ENCODE measurements at places on chromosomes 11 and 22. TPM values are rescaled to one million over a fixed set of nuclear protein-coding genes. Genes with fewer than 3 reads are reported as not detected.

UBQLN3 gene
- not detected for total RNA-seq

GAL gene
- total RNA-seq, result 19.5 TPM

FUT4 gene
- total RNA-seq, result 2.6 TPM

VPREB1 gene
- not detected for total RNA-seq

ZDHHC8 gene
- total RNA-seq, result 34.2 TPM

XBP1 gene
- 58.9 TPM for total RNA-seq

TTC28 gene
- total RNA-seq, result 3.7 TPM

NXPE1 gene
- not detected for total RNA-seq

PIH1D2 gene
- total RNA-seq, result 0.77 TPM

PNPLA3 gene
- 0.97 TPM for total RNA-seq

P2RX3 gene
- total RNA-seq, result 0.23 TPM

DNAJB7 gene
- total RNA-seq, result not detected

OR51E1 gene
- not detected for total RNA-seq

DTX4 gene
- 4.9 TPM for total RNA-seq

RAPSN gene
- total RNA-seq, result 0.09 TPM

FGF19 gene
- 0.12 TPM for total RNA-seq
